ENCODE measurements at places on chromosomes 1 and 21.

- no peak for DNase-seq
Measured at GRCh38 chr1:117335376-117336086, 31.7 kb upstream of the MAN1A2 start.

DNA sequence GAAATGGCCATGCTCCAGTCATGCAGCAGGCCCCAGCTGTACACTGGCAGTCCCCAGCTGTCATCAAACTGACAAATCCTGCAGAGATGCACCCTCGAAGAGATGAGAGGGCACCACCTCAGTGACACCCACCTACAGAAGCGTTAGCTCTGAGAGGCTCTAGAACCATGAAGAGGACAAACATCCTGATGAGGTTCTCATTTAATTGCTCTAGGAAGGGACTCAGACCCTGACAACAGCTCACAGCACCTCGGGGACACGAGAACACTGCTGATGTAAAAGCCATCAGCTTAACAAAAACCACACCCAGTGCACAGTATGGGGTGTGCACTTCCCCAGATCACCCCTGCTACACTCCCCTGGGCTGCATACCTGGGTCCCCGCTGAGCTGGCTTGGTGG is 3.4 kb downstream of the ZNF496 start:
- no peak for DNase-seq

GRCh38 chr1:41365772-41366454 is 4.7 kb downstream of the FOXO6 start:
- no peak for DNase-seq

GRCh38 chr21:38984982-38985567 is 179.3 kb downstream of the ETS2 start:
- no peak for DNase-seq

GRCh38 chr1:85544689-85545215 is 35.8 kb upstream of the CCN1 start:
- no peak for DNase-seq

GRCh38 chr1:87826681-87827251 is 498.1 kb downstream of the LMO4 start:
- DNase-seq = no peak

GRCh38 chr1:213070406-213070805 is 19.4 kb downstream of the RPS6KC1 start:
- no peak for DNase-seq

GRCh38 chr1:227734546-227734855 is 601 bp downstream of the JMJD4 start:
- DNase-seq = no peak

GRCh38 chr1:57131701-57132394 is 166.0 kb upstream of the C8B start:
- DNase-seq = no peak

- DNase-seq = no peak
Measured at GRCh38 chr1:214467078-214467585, 84.3 kb downstream of the PTPN14 start.

- no peak for DNase-seq
Measured at GRCh38 chr1:3275471-3276340, 178.8 kb upstream of the ARHGEF16 start.

DNA sequence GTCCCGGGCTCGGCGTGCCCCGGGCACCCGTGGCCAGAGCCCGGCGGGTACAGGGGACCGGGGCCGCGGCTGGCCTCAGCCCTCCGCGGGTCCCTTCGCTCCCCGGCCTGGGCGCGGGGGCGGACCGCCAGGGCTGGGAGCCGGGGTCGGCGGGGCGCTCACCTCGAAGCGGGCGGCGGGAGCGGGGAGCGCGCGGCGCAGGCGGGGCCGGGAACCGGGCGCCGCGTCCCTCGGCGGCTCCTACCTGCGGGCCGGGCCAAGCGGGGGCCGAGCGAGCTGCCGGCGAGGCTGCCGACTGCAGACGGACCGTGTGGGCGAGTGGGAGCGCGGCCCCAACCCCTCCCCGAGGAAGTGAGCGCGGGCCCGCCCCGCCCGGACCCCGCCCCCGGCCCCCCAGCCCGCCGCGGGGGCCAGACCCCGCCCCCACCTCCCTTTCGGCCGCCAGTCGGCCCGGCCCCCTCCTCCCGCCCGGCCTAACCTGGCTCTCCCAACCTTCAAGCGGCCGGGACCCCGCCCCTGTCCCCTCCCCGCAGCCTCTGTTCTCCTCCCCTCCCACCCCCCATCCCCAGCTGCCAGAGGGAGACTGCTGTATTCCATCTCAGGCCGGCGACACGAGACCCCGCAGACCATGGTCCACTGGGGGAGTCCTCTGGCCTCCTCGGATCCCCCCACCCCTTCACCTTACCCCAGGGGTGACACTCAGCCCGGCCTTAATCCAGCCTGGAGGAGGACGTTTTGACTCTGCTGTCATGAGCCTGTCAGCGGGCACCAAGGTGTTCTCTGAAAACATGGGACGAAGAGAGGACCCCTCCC is at the start of gene FHL3:
TSS of gene FHL3 (minus strand) at position 320 of the 813 bp plus-strand sequence. CDS start 6,102 bp downstream, outside the sequence.
- DNase-seq = no peak

DNA sequence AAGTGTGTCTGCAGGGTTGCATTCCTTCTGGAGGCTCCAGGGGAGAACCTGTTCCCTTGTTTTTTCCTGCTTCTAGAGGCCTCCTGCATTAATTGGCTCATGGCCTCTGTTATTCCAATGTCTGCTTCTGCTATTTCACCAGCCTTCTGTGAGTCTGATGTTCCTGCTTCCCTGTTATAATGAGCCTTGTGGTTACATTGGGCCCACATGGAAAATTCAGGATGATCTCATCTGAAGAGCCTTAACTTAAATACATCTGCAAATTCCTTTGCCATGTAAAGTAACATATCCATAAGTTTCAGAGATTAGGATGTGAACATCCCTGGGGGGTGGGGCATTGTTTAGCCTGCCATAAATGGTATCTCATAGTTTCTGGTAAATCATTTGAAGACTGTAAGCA is 181.1 kb downstream of the RWDD3 start:
- DNase-seq = no peak

DNA sequence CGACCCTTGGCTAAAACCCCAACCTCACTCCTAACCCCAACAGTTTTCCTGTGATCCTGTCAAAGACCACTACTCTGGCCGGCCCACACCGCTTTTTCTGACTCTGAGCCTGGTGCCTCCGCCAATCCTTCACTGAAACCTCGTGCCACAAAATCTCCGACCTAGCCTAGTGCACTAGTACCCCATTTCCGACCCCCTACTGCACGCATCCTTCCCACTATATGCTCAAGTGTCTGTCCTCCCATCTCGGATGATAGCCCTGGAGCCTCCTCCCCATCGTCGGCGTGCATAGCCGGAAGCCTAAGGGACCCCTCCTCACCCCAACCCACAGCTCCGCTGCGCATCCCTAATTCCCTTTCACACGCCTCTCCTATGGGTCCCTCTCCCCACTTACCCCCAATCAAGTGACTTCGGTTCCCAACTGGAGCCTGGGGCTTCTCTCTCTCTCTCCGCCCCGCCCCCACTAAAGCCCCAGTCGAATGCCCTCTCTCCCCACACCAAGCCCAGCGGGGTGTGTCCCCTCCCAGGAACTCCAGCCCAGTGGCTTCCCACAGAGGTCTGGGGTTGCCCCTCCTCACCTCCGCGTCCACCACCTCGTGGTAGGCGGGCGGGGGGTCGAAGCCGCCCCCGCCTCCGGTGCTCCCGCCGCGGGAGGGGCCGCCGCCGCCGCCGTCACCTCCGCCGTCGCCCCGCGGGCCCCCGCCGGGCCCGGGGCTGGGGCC is 791 bp downstream of the USP24 start:
- DNase-seq = no peak

- no peak for DNase-seq
Measured at GRCh38 chr1:35120458-35121133, 41.4 kb downstream of the ZMYM1 start.

DNA sequence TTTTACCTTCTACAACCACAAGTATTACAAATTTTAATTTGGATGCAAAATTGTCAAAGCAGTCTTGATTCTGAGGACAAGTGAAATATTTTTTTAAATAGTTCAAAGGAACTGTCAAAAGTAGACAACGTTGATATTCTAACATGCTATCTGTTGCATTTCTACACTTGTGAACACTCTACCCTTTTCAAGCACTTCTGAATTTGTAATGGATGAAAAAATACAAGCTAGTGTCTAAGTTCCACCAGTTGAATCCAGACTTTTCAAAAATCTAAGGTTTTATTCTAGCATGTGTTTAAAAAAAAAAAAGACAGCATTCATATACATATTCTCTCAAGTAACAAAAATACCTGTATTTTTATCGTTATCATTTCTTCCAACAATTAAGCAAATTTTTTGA is 2.1 kb downstream of the ARID4B start:
- DNase-seq = no peak

DNA sequence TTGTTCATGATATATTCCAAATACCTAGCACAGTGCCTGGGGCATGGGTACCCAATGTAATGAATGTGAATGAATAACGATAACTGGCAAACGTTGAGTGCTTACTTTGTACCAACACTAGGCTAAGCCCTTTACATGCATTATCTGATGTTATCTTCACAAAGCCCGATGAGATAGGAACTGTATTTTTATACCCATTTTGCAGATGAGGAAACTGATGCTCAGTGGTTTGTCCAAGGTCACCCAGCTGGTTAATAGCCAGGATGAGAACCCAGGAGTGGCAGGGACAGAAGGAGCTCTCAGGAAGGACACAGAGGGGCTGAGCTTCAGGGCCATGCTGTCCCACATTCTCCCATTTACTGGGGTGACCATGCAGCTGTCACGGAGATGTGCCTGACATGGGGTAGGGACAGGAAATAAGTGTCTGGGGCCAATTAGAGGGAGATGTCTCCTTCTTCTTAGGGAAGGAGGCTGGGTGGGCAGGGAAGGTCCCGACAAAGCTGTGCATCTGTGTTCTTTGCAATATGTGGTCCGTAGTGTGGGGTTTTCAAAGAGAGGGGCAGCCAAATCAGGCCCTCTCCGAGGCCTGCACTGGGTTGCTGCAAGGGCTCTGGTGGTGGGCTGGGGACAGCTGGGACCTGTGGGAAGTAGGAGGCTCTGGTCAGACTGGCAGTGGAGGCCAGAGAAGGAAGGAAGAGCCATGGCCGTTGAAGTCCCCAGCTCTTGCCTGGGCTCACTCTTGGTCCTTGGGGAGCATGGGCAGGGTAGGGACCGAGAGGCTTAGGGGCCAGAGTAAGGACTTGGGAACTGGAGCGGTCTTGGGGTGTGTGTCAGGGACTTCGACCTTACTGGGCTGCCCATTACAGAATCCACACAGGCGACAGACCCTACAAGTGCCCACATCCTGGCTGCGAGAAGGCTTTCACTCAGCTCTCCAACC is 26.6 kb downstream of the A3GALT2 start:
- DNase-seq = no peak

GRCh38 chr21:15066123-15066575 is 1.3 kb upstream of the NRIP1 start:
- no peak for DNase-seq

- DNase-seq = no peak
Measured at GRCh38 chr1:50531027-50531426, 107.8 kb upstream of the DMRTA2 start.

GRCh38 chr1:47444562-47445465 is 7.0 kb downstream of the FOXD2 start:
- DNase-seq = no peak

GRCh38 chr1:248820041-248820585 is 5.6 kb downstream of the SH3BP5L start:
- DNase-seq = no peak

DNA sequence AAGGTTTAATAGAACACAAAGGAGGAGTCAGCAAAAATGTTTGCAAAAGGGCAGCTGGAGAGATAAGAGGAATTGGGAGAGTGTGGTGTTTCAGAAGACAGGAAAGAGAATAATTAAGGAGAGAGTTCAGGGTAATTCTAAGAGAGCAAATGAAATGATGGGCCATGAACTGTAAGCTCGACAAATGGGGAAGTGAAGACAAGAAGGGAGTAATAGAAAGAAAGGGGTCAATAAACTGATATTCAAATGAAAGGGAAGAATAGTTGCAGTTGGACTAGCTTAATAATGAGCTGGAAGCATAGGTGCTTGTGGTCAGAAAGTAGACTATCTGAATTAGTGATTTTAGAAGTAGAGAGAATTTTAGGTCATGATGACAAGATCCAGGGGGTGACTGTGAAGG is 15.6 kb upstream of the RNF220 start:
- DNase-seq = no peak

DNA sequence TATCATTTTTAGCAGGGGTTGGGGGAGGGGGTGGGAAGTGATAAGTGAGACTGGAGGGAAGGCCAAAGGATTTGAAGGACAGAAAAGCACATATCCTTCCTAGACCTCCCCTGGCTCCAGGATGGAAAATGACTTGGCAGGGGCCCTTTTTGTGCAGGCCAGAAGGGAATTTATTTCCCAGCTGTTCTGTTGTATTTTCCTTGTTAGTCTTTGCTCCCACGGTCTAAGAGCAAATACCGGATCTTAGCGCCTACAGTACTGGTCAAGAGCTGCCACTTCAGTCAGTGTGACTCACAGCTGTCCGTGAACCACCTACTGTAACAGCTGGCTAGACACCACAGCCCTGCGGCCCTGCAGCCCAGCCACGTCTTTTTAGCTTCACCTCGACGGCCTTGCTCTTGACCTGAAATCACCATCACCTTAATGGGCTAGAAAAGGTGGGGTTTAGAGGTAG is 51.0 kb upstream of the ERRFI1 start:
- DNase-seq = no peak

GRCh38 chr1:245313576-245313975 is 158.8 kb downstream of the KIF26B start:
- no peak for DNase-seq

DNA sequence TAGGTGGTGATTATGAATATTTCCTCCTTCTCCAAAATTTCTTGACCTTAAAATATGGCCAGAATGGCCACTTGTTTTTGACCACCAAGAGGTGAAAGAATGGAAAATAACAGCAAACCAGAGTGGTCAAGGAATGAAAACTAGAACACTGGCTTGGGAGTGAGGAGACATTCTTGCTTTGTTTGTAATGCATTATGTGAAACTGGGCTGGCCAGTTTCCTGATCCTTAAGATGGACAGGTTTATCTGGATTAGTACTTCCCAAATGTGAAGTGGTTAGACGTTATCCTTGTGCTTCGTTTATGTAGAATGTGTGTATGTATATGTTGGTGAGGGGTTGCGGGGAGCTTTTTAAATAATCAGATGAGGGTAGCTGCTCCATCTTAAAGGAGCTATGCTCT is 12.8 kb downstream of the PLA2G4A start:
- DNase-seq = no peak

GRCh38 chr1:211356723-211357407 is 30.2 kb downstream of the TRAF5 start:
- no peak for DNase-seq

GRCh38 chr1:168180148-168180524 is 1.4 kb downstream of the TIPRL start:
- no peak for DNase-seq

GRCh38 chr1:247530785-247531184 is 5.5 kb downstream of the OR2C3 start:
- DNase-seq = no peak

GRCh38 chr21:34912022-34912945 is 136.8 kb downstream of the RUNX1 start:
- no peak for DNase-seq

DNA sequence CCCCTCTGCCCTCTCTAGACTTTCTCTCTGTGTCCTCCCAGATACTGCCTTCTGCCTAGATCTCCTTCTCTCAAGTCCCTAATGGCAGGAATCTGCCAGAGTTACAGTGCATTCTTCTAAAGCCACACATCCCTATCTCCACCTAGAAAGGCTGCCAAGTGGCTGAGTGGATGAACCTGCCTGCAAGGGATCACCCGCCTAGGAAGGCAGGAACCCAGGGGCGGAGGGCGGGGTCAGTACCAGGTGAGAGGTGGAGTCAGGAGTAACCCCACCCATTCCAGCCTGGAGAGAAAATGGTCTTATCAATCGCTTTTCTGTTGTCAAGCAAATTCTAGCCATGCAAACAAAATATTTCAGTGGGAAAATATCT is 60.8 kb downstream of the BCAR3 start:
- no peak for DNase-seq

GRCh38 chr1:212980123-212980785 is 29.9 kb downstream of the VASH2 start:
- DNase-seq = no peak
